Activated naive CD8-positive, alpha-beta T cell treated with anti-CD3 and anti-CD28 coated beads for 36 hours (primary cell): ENCODE measurements at places on chromosomes 6 and 20.

- DNase-seq, result no peak
Measured at GRCh38 chr6:160883999-160884398, 107.6 kb upstream of the MAP3K4 start.

DNA sequence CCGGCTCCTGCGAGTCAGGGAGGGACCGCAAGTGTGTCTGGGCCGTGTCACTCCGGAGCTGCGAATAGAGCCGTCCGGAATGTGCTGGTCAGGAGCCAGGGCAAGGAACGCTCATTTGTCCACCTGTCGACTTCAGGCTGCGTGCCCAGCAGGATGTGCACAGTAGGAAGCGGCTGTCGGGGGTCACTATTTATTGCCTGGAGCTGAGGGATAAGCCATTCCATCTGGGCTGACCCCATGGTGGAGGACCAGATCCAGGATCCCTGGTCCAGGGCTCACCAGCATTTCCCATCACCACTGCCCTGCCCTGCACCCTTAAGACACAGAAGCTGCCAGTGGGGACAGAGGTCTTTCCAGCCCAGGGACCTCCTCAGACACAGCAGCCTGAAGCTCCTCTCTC is 14.7 kb downstream of the NTSR1 start:
- no peak for DNase-seq

GRCh38 chr6:157266274-157267101 is 56.8 kb downstream of the TMEM242 start:
- no peak for DNase-seq

- no peak for DNase-seq
Measured at GRCh38 chr20:19314621-19315020, 102.2 kb downstream of the SLC24A3 start.

- no peak for DNase-seq
Measured at GRCh38 chr20:18496042-18496441, 983 bp downstream of the RBBP9 start.
